ENCODE measurements at places on chromosomes 2 and 18.

DNA sequence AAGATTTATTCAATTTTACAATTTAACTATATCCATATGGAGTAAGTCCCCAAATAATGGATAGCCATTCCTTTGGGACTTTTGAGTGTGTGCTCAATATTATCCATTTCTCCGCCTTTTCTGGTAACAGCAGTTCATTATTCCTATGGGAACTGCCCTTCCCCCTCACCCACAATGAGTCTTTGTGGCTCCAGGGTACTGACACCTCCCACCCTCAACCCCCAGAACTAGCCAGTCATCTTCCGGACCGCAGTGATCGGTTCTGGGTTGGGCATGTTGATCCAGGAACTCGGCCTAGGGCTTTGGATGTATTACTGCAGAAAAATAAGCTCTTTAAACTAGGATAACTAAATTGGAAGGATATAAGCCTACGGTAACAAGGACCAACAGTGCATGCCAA lies 45.4 kb upstream of the CCDC150 start:
- H3K27ac ChIP-seq: no peak overlapping the region
- no peaks in the 10 kb centered on the region for H3K36me3 ChIP-seq
- peaks cover 3% of the 10 kb centered on the region for H3K4me1 ChIP-seq
- DNase-seq: no peak
- H3K4me3 ChIP-seq: no peak overlapping the region

GRCh38 chr2:116810071-116810470 lies 1004.4 kb upstream of the DDX18 start:
- no peaks in the 10 kb centered on the region for H3K4me1 ChIP-seq
- no peak for DNase-seq
- no peak overlapping the region for H3K4me3 ChIP-seq
- H3K36me3 ChIP-seq: no peaks in the 10 kb centered on the region
- H3K27me3 ChIP-seq: no peaks in the 10 kb centered on the region

DNA sequence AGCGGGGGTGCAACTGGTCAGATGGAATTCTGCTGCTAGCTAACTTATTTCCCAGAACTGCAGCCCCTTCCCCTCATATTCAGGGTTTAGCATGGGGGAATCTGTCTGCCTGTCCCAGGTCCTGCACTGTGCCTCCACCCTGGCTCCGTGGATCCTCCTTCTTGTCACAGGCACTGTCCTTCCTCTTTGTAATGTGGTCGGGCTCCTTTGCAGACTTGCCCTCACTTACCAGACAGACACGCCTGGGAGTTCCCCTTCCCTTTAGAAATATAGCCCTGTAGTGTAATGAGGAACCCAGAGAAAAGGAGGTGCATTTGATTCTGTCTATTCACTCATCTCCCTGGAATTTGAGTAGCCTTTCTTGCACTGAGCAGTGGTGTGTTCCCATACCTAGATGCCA lies 108.7 kb downstream of the TRIM43 start:
- no peak overlapping the region for H3K27ac ChIP-seq
- no peaks in the 10 kb centered on the region for H3K4me1 ChIP-seq
- no peaks in the 10 kb centered on the region for H3K36me3 ChIP-seq
- no peak for DNase-seq
- no peak overlapping the region for H3K4me3 ChIP-seq
- no peaks in the 10 kb centered on the region for H3K27me3 ChIP-seq

DNA sequence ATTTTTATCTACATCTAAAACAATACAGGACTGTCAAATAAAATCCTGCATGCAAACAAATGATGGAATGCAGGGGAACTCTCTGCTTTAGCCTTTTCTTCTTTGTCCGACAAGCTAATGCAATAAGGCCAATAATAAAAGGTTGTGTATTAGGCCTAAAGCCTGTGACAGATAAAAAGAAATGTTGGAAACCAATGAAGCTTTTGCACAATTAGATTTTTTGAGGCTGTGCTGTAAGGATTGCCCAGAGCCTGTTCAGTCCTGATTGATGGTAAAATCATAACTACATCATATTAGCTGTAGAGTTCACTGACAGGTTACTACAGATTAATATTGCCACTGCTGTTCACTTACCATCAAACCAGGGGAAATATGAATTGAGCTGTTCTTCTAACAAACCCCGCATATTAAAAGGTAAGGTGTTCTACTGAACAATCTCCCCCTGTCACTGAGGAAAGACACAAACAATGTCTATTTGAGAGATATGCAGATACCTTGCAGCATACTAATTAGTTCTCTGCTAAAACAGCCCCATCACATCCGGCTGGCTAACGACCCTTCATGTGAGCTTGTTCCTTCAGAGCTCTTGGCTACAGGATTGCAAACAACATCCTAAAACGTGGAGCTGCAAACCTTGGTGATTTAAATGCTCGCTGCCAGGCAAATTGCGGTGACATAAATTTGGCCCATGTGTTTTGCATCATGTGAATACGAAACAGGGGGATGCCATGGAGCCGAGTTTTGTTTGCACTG lies 305.4 kb downstream of the MTX2 start:
- H3K36me3 ChIP-seq: no peaks in the 10 kb centered on the region
- peaks cover 2% of the 10 kb centered on the region for H3K27me3 ChIP-seq
- H3K4me1 ChIP-seq: no peaks in the 10 kb centered on the region
- DNase-seq: no peak
- H3K27ac ChIP-seq: no peak overlapping the region

GRCh38 chr2:10844097-10844496 lies 31.5 kb upstream of the PDIA6 start:
- no peaks in the 10 kb centered on the region for H3K27me3 ChIP-seq
- H3K4me3 ChIP-seq: no peak overlapping the region
- H3K36me3 ChIP-seq: no peaks in the 10 kb centered on the region
- DNase-seq: no peak

GRCh38 chr2:49687918-49688317 lies 533.6 kb upstream of the FSHR start:
- no peaks in the 10 kb centered on the region for H3K27me3 ChIP-seq
- H3K4me3 ChIP-seq: no peak overlapping the region
- no peak overlapping the region for H3K27ac ChIP-seq
- no peaks in the 10 kb centered on the region for H3K36me3 ChIP-seq
- no peaks in the 10 kb centered on the region for H3K4me1 ChIP-seq
- DNase-seq: no peak

DNA sequence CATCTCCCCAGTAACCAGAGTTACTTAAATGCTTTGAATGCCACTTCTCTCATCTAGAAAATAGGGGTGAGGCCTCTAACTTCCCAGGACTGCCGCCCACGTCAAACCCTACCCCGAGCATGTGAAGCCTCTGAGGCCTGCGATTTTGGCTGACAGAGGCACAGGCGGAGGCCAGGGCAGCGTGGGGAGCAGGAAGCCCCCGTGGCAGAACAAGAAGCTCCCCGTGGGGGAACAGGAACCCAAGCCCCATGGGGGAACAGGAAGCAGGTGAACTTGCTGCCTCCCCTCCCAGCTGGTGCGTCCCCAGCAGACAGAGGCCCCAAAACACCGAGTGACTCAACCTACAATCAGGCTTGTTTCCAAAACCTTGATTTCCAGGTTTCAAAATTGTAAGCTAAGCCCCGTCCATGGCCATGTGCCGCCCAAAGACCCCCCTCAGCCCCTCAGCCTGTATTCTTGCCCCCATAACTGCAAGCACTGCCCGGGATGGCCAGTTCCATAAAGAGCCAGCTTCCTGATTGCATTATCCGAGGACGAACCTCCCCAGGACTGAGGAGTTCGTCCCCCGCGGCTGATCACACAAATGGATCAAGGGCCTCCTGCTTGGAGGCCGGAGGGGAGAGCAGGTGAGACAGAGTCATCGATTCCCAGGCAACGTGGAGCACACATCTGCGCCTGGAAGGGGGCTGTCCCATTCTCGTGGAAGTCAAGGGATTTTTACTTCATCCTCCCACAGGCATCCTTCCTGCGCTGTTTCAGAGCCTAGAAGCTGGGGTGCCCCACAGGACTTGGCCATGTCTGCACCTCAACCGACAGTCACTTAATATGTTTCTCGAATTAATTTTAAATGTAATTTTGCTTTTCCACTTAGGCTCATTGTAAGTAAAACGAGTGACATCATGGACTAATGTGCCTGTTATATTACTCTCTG lies 36.3 kb upstream of the CTDP1 start:
- no peak for DNase-seq
- no peaks in the 10 kb centered on the region for H3K36me3 ChIP-seq
- no peak overlapping the region for H3K27ac ChIP-seq
- no peak overlapping the region for H3K4me3 ChIP-seq
- H3K27me3 ChIP-seq: no peaks in the 10 kb centered on the region
- peaks cover 22% of the 10 kb centered on the region for H3K4me1 ChIP-seq

GRCh38 chr18:79942211-79942610 lies 9.2 kb downstream of the SLC66A2 start:
- no peak overlapping the region for H3K4me3 ChIP-seq
- peaks cover 16% of the 10 kb centered on the region for H3K36me3 ChIP-seq
- no peak for DNase-seq
- no peaks in the 10 kb centered on the region for H3K27me3 ChIP-seq
- H3K4me1 ChIP-seq: peaks cover 12% of the 10 kb centered on the region

DNA sequence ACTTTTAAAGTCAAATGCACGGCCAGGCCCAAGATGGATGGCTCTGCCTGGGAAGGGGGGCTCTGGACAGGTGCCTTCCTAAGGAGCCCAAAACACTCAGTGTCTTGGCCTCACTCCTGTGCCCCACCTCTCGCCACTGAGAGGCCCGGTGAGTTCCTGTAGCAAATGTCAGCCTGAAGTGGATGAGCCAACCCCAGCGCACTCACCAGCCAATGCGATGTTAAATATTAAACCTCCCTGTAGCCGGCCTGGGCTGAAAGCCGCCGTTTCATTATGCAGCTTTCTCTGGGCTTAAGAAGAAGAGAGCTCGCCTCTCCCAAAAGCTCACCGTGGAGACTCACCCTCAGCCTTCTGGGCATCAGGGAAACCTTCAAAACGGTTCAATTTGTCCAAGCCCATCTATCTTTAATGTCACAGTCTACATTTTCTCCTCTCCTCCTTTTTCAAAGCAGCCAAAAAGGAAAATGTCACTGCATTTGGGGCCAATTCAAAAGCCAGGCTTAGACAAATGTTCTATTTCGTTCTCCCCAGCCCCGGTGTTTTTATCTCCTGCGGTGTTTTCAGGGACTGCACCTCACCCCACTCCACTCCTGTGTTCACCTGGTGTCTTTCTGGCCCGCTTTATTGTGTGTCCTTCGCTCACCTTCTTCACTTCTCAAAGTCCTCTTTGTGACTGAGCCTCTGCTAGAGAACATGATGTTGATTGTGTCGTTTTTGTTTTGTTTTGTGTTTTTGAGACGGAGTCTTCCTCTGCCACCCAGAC lies 124.0 kb downstream of the NRP2 start:
- no peak overlapping the region for H3K27ac ChIP-seq
- H3K4me3 ChIP-seq: no peak overlapping the region
- no peaks in the 10 kb centered on the region for H3K4me1 ChIP-seq
- no peaks in the 10 kb centered on the region for H3K36me3 ChIP-seq

DNA sequence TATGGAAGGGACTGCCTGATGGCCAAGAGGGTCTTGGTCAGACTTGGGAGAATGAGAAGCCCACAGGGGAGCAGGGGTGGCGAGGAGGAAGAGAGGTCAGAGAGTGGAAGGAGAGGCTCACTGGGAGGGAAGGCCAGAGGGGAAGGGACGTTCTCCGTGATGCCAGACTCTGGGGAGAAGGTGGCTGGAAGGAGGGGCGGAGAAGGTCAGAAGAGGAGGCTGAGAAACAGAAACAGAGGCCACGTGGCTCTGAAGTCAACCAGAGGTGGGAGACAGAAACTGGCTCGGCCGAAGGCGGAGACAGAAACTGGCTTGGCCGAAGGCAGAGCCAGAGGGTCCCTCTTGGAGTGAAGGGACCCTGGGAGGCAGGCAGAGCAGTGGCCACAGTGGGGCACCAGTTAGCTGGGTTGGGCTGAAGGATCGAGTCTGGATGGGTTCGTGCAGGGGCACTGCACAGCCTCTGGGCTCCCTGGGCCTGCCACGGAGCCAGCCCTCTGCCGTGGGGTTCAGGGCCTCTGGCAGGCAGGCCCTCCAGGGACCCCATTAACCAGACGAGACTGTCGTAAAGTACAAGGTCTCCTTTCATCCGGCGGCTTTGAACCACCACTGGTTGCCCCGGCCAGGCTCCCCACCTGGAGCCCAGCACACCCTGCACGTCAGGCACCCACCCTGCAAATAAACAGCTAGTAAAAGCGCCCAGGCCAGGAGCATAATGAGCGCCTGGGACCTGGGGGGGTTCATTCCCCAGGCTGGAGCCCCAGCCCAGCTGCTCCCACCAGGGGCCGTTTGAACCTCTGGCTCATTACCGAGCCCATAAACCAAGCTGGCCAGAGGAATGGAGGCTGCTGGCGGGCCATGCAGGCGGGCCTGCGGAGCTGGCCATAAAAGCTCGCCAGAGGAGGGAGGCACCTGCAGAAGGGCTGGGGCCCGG lies 218.8 kb downstream of the DYSF start:
- H3K36me3 ChIP-seq: no peaks in the 10 kb centered on the region
- no peaks in the 10 kb centered on the region for H3K4me1 ChIP-seq
- no peak for DNase-seq
- no peaks in the 10 kb centered on the region for H3K27me3 ChIP-seq

- DNase-seq: no peak
- H3K4me3 ChIP-seq: no peak overlapping the region
- no peaks in the 10 kb centered on the region for H3K27me3 ChIP-seq
- no peak overlapping the region for H3K27ac ChIP-seq
- peaks cover 44% of the 10 kb centered on the region for H3K4me1 ChIP-seq
These were observed 12.3 kb downstream of the B3GNT2 start for GRCh38 chr2:62208074-62208757.

DNA sequence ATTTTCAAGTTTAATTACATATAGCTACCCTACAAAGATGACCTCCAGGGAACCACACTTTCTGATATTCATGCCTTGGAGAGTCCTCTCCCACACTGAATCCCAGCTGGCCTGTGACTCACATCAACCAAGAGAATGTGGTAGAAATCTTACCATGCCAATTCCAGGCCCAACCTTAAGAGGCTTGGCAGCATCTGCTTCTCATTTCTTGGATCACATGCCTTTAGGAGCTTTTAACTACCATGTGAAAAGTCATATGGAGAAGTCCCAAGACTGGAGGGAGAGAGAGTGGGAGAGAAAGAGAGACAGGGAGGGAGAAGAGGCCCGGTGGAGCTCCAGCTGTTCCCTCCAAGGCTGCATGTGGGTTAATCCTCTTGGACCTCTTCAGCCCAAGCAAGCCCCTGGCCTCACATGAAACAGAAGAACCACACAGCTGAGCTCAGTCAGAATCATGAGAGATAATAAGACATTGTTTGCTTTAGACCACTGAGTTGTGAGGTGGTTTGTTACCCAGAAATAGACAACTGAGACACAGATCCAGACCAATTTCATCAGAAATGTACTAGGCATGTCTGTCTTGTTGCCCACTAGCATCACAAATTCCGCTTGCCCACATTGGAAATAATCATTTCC lies 190.7 kb downstream of the MTCL1 start:
- H3K36me3 ChIP-seq: no peaks in the 10 kb centered on the region
- H3K4me1 ChIP-seq: no peaks in the 10 kb centered on the region
- H3K27me3 ChIP-seq: no peaks in the 10 kb centered on the region
- DNase-seq: no peak

- DNase-seq: no peak
- no peaks in the 10 kb centered on the region for H3K27me3 ChIP-seq
- no peaks in the 10 kb centered on the region for H3K36me3 ChIP-seq
- no peak overlapping the region for H3K27ac ChIP-seq
- H3K4me3 ChIP-seq: no peak overlapping the region
- H3K4me1 ChIP-seq: no peaks in the 10 kb centered on the region
These were observed 771.7 kb downstream of the CPS1 start for GRCh38 chr2:211328126-211328525.

Measured in natural killer cell (primary cell).